IMR-90 (cell line): ENCODE measurements at places on chromosomes 7 and 10. TPM values are rescaled to one million over a fixed set of nuclear protein-coding genes. Genes with fewer than 3 reads are reported as not detected.

Gene PPP1R3A
- not detected in 2 replicates for total RNA-seq

DNA sequence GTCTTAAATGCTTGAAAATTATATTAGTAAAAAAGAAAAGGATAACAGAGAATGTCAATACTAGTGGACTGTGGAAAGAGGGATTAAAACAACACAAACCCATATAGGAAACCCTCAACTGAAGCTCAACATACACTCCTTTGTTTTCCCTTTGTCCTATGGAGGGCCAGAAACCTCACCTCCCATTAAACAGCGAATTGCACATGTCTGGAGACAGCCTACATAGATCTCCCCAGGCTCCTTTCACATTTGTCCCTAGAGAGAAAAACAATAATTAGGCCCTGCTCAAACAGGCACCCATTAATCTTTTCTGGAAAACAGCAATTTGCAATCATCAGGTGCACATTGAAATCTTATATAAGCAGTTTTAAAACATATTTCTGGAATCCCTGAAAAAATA lies 87.6 kb upstream of the SEMA3D start:
- H3K4me3 ChIP-seq, result no peak overlapping the region
- no peak overlapping the region for H3K27ac ChIP-seq
- no peaks in the 10 kb centered on the region; the same call in 1 of the 2 replicates for H3K27me3 ChIP-seq
- DNase-seq, result no peak
- H3K36me3 ChIP-seq, result no peaks in the 10 kb centered on the region
- H3K4me1 ChIP-seq, result no peaks in the 10 kb centered on the region

- DNase-seq, result no peak
- H3K27ac ChIP-seq, result no peak overlapping the region
- no peak overlapping the region for H3K4me3 ChIP-seq
- no peaks in the 10 kb centered on the region for H3K4me1 ChIP-seq
Observed at GRCh38 chr10:51250278-51250920, 176.1 kb downstream of the PRKG1 start.

Gene SPACDR
- total RNA-seq, result 0.54 and 1.1 TPM in 2 replicates

- no peaks in the 10 kb centered on the region for H3K36me3 ChIP-seq
- no peaks in the 10 kb centered on the region for H3K27me3 ChIP-seq
- DNase-seq, result no peak
- H3K4me3 ChIP-seq, result no peak overlapping the region
Observed at GRCh38 chr7:38002689-38003088, 82.2 kb downstream of the EPDR1 start.

DNA sequence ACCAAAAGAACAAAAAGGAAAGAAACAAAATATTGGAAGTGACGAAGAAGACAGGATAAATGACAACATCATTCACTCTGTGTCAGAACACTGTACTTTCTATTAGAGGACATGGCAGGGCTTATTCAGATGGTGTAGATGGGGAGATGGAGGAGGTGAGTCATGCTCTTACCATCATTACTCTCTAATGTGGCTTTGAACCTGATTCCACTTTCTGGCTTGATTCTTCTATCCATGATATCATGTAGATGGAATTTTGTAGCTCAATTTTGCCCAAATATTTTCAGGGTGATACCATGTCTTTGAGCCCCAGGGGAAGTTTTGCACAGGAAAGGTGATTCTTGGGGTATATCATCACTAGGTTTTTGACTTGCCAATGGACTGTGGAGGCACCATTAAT lies 91.7 kb downstream of the CFAP58 start:
- no peak overlapping the region for H3K27ac ChIP-seq
- peaks cover 2% of the 10 kb centered on the region; the same call in 1 of the 2 replicates for H3K4me1 ChIP-seq
- peak; percentile 77 for DNase-seq
- no peaks in the 10 kb centered on the region for H3K27me3 ChIP-seq
- H3K36me3 ChIP-seq, result no peaks in the 10 kb centered on the region

GRCh38 chr7:30276203-30276900 lies 8.0 kb upstream of the ZNRF2 start:
- no peaks in the 10 kb centered on the region for H3K4me1 ChIP-seq
- H3K4me3 ChIP-seq, result no peak overlapping the region
- peaks cover 23% of the 10 kb centered on the region for H3K27me3 ChIP-seq
- no peaks in the 10 kb centered on the region for H3K36me3 ChIP-seq
- DNase-seq, result peak; percentile 62
- no peak overlapping the region for H3K27ac ChIP-seq

DNA sequence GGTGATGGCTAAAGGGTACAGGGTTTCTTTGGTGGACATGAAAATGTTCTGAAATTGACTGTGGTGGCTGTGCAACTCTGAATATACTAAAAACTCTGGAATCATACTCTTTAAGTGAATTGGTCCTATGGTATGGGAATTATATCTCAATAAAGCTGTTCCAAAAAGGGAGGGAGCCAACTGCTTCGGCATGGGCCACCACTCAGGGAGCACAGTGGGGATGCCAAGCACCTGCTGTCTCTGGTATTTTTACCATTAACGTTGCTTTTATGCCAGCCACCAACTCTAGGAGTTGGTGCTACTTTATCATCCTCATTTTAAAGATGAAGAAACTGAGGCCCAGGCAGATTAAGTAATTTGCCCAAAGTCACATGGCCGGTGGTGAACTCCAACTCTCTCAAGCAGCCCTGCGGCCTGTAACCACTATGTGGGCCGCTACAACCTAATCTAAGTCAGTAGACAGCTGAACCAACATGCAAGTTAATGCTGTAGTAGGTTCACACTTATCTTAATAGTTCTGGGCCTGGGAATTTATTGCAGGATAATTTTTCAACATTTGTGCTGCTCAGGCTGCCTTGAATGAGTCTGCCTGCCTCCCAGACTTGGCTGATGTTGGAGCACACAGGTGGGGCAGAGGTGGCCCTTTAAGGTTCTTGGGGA lies 20.8 kb downstream of the SH3PXD2A start:
- H3K27ac ChIP-seq, result no peak overlapping the region
- DNase-seq, result no peak
- no peak overlapping the region for H3K4me3 ChIP-seq
- H3K4me1 ChIP-seq, result peaks cover 15% of the 10 kb centered on the region
- no peaks in the 10 kb centered on the region for H3K36me3 ChIP-seq
